ENCODE measurements at places on chromosomes 1 and 21. TPM values are rescaled to one million over a fixed set of nuclear protein-coding genes. Genes with fewer than 3 reads are reported as not detected.

The GRIK1 gene
- total RNA-seq: 0.99 TPM

The MXRA8 gene
- 59.7 TPM for total RNA-seq

The TIE1 gene
- total RNA-seq: 19.5 TPM

The FCGR3B gene
- 14.3 TPM for total RNA-seq

All from skin of body (tissue), 3 donors.